ENCODE measurements at places on chromosomes 6 and 20.

- peak; percentile 36 for DNase-seq
These were observed 345.9 kb downstream of the TAF4 start for GRCh38 chr20:61719691-61720347.

DNA sequence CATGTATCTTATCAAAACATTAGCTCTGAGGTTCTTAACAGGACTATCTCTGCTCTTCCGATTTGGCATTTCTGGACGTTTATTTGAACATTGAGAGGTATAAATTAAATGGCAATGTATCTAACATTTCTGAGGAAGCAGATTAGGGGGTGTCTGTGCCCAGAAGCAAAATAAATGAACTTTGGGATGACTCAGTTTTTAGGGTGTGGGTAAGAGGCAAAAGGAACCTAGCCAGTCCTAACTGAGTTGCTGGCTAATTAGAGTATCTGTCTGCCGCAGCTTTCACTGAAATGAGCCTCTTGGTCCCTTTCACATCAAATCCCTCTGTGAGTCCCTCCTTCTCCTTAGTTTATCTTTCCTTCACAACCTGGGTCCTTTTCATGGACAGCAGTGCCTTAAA lies 1.1 kb downstream of the RNF144B start:
- DNase-seq = no peak

DNA sequence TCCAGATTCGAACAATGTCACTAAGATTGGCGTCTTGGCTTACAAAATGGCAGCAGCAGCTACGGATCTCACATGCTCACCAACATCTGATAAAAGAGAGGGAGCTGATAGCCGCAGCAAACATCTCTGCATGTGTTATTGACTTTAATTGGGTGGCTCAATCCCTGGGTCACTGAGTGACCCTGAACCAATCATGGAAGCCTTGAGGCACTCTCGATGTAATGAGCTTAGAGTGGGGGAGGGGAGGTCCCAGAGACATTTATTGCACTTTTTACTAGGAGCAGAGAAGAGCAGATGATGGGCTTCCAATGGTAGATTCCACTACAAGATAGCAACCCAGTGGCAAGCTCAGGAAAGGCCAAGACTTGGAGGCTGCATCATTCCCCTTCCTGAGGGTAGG lies 238.7 kb downstream of the BMP7 start:
- no peak for DNase-seq

GRCh38 chr6:30917041-30917440 lies 3.0 kb downstream of the VARS2 start:
- no peak for DNase-seq

DNA sequence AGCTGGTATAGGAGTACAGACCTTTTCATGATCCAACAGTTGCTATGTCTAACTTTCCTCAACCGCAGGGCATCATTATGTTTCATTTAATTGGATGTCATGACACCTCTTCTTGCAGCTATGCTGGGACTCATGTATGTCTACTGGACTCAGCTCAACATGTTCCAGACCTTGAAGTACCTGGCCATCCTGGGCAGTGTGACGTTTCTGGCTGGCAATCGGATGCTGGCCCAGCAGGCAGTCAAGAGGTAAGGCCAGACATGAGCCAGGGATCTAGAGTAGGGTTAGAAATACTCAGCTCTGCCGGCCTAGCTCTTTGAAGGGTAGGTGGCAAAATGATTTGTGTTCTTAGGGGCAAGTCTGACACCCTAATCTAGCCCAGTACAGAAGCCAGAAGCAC lies 25.2 kb downstream of the GHRH start:
- DNase-seq = no peak

DNA sequence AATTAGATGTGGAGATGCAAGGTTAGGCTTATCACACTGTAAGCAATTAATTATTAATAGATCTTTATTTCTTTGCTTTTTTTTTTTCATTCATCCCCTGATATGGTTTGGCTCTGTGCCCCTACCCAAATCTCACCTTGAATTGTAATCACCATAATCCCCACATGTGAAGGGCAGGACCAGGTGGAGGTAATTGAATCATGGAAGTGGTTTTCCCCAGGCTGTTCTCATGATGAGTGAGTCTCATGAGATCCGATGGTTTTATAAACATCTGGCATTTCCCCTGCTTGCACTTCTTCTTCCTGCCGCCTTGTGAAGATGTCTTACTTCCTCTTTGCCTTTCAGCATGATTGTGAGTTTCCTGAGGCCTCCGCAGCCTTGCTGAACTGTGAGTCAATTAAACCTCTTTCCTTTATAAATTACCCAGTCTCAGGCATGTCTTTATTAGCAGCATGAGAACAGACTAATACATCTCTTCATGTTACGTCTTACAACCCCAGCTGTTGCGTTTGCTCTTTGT lies 333.8 kb downstream of the CDH26 start:
- no peak for DNase-seq

- DNase-seq = no peak
These were observed 573.5 kb downstream of the CD109 start for GRCh38 chr6:74269600-74269858.

- no peak for DNase-seq
These were observed 109.0 kb downstream of the DTNBP1 start for GRCh38 chr6:15553736-15554294.

DNA sequence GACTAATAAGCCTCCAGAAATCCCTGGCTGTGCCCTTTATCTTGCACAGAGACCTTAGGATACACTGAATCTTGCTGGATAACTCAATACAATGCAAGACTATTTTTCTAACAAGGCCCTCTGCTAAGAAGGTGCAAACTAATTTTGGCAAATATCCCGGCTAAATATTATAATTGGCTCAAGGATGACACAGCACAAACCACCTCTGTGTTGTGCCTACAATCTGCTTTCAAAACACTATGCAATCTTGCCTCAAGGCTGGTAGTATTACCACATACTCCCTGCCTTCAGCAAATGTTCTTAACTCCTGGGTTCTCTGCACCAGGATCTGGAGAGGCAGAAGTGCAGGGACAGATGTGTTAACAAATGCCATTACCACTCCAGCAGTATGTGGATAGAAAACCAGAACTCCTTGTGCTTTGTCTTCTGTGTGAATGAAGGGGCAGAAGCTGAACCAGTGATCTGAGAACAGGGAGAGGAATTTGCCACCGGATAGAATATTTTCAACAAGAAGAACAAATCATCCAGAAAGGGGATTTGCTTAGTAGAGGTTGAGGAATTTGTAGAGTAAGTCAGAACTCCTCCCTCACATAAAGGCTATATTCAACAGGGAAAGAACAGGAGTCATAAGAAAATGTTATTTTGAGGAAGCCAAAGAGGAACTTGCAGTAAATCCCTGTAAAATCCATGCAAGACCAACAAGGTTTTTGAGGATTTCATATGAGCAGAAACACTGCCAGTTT lies 74.1 kb upstream of the SLC4A11 start:
- DNase-seq = no peak

DNA sequence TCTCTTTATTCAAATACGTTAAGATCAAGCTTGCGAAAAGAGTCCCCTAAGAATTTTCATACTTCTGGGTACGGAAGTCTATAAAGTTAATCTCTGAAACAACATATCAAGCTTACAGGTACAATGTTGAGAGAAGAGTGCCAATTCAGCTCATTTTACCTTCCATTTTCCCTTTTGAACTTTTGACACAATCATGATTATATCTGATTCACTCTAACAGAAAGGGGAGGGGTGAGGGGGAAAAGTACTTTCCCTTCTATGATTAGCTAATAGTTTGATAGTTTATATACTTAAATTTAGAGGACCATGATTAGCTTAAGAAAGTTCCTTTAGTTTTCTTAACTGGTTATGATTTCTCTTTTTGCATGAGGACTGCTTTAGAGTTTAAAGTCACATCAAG lies 33.5 kb downstream of the SNX3 start:
- no peak for DNase-seq

GRCh38 chr6:18457065-18457737 lies 70.1 kb downstream of the RNF144B start:
- no peak for DNase-seq

DNA sequence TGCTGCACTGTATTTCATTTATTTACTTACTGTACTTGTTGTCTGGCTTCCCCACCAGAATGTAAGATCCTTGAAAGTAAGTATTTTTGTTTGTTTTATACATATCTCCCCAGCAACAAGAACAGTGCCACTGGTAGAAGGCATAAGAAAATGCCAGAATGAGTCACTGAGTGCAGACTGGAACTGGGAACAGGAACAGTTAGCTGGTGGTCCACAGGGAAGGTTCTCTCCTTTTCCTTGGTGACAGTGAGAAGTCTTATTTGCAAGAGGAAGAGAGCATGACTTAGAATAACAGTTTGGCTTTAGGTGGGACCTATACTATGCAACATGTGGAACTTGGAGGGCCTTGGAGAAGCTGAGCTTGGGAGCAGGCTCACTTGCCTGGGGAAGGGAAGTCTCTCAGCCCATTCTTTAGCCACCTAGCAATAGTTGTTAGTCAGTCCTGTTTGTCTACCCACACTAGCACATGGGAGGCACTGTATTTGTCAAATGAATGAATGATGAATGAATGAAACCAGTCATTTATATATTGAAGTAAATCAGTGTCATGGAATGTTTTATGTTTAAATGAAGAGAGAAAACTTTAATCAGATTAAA lies 203.5 kb downstream of the KCNQ5 start:
- no peak for DNase-seq

DNA sequence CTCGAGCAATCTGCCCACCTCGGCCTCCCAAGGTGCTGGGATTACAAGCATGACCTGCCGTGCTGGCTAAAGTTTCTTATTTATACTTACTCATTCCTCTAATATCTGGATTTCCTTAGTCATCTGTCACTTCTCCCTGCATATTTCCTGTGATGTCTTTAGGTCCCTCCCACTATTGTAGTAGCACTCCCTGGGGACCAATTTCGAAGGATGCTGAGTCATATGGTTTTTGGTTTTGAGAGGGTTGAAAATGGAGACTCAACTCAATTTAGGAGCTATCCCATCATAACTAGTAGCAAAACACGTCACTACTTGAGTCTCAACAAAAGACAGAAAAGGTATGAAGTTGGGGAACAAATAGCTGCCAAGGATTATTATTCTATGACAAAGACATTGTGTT lies 20.2 kb downstream of the MCUR1 start:
- no peak for DNase-seq

- DNase-seq = no peak
These were observed 65.8 kb upstream of the SNRPB2 start for GRCh38 chr20:16664020-16664419.

- peak; percentile 18 for DNase-seq
These were observed 7.6 kb upstream of the TAAR9 start for GRCh38 chr6:132530293-132530974.

GRCh38 chr6:124962639-124963415 lies 590 bp downstream of the RNF217 start:
- DNase-seq = no peak

GRCh38 chr6:89436226-89436625 lies 3.3 kb downstream of the ANKRD6 start:
- no peak for DNase-seq

DNA sequence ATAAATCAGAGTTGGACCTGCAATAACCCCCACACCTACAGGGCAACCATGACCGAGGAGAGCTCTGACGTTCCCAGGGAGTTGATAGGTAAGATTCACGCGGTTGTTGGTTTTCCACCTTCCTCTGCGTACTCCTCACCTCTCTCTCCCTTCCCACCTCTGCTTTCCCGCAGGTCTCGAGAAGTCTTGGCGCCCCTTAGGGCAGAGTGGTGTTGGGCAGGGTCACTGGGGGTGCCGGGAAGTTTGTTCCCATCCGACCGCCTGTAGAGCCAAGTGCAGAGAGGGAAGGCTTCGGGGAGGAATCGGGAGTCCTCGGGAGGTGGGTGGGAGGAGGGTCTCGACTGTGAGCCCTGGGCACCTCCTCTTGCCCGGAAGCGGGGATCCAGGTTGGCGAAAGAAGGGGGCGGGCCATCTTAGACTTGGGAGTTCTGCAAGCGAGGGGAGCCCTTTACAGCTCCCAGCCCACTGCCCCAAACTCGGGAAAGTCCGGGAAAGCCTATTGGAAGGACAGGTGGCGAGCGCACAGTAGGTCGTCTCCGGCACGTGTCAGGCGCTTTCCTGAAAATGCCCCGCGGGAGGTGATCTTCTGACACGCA lies 672 bp downstream of the CARMIL1 start:
- no peak for DNase-seq

DNA sequence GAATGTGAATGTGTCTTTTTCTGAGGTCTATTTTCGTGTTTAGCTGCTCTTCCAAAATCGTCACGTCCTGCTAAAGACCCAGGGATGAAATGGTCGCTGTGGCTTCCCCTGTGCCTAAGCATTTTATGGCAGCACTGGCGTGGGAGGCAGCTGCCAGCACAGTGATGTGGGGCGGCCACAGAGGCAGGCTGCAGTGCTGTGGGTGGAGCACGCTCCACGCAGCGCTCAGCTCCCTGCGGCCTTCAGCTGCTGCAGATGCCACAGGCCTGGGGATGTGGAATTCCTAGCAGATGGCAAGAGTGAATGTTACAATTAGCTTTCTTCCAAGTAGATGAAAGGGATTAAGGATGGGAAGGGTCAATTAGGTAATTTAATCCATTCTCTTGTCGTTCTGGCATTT lies 242.6 kb downstream of the SMOC2 start:
- no peak for DNase-seq

GRCh38 chr20:57651881-57652605 lies 31.8 kb upstream of the ZBP1 start:
- no peak for DNase-seq

- DNase-seq = no peak
These were observed 162.5 kb downstream of the CDH4 start for GRCh38 chr20:61414455-61414991.

GRCh38 chr20:62408055-62408454 lies 970 bp upstream of the CABLES2 start:
- DNase-seq = no peak

DNA sequence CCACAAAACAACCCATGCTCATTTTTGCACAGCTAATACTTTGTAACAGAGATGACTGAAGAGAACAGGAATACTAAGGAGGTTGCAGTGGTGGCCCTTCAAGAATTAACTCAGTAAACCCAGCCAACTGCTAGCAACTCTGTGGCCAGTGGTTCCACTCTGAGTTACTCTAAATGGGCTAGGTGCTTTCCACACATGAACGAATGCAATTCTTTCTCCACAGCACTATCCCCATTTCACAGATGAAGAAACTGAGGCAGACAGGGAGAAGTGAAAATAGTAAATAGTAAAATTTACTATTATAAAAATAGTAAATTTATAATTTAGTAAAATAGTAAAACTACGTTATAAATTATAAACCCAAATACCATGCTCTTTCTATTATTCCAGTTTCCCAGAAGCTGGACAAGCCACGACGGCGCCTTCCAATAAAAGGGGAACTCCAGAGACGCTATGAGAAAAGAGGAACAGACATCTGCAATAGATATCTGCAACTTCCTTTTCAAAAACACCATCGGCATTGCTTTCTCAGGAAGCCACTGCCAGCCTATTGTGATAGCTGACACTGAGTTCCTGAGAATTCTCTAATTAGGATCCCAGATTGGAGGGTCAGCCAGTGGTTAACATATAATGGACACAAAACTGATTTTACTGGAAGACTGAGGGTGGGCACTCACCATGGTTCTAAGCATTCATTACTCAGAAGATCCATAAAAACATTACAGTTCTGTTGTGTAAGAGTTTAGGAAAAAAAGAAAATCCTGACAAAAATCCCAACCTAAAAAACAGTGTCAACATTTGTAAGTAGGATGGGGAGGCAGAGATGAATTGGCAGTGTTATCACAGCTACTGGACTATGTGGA lies 16.2 kb downstream of the FKBP1A start:
- no peak for DNase-seq

- DNase-seq = no peak
These were observed 3.6 kb upstream of the PHF1 start for GRCh38 chr6:33407132-33407718.

GRCh38 chr6:14448246-14448645 lies 330.7 kb downstream of the CD83 start:
- no peak for DNase-seq

- no peak for DNase-seq
These were observed 608.7 kb downstream of the EYS start for GRCh38 chr6:65098349-65098748.

GRCh38 chr20:24648481-24648880 lies 179.1 kb downstream of the SYNDIG1 start:
- DNase-seq = no peak

Data from activated CD4-positive, alpha-beta T cell treated with anti-CD3 and anti-CD28 coated beads, Interleukin-2, amount 50 U/mL, for 24 hours (primary cell).